ENCODE measurements at places on chromosomes 12 and 14.

DNA sequence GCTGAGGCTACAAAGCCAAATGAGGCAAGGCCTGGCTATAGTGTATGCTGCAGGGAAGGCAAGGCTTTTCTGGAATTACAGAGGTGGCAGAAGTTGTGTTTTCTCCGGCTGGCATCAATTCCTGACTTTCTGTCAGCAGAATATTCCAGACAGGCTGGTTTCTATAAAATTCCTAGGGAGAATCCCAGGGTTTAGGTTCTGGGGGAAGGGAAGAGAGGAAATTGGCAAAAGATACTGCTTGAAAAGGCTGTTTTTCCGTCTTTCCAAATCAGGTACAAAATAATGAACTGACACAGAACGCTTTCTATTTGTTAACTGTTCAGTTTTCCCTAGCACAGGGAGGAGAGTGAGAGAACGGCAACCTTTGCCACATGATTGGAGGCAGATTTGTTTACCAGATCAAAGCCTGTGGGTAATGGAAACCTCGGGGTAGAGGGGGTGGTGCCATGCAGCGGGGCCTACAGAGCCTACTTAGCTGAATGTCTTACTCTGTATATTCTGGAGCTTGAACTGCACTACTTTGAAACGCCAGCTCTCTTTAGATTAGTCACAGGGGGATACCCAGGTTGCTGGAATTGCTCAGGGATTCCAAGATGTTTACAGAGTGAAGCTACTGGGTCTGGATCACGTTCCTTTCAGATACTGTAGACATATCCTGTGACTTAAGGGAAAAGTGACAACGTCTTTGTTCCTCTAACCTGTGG is 65.8 kb upstream of the DACT1 start:
- DNase-seq, result peak; percentile 17

- DNase-seq, result no peak
Measured at GRCh38 chr12:25785134-25785533, 173.3 kb upstream of the RASSF8 start.

- no peak for DNase-seq
Measured at GRCh38 chr12:1365703-1366102, 228.7 kb downstream of the FBXL14 start.

DNA sequence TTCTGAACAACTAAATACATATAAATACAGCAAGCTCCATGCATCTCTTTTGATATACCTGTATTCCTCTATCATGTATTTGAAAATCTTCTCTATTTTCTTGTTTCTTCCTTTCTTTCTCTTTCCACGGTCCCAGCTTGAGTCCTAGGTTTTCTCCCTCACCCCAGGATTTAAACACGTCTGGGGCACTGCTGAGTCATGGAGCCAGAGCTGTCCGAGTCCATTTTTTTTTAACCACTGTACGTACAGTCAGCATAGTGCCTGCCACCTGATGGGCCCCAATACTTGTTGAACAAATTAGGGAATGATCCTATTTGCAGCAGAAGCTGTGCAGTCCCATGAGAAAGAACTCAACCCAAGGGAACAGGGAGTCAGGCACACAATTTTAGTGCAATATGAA is 158.1 kb downstream of the ATP23 start:
- DNase-seq, result no peak

GRCh38 chr12:23816394-23816851 is 133.0 kb downstream of the SOX5 start:
- DNase-seq, result no peak

- DNase-seq, result no peak
Measured at GRCh38 chr12:91077228-91077954, 19.6 kb upstream of the KERA start.

- no peak for DNase-seq
Measured at GRCh38 chr12:55697686-55698085, 10.0 kb downstream of the ITGA7 start.

DNA sequence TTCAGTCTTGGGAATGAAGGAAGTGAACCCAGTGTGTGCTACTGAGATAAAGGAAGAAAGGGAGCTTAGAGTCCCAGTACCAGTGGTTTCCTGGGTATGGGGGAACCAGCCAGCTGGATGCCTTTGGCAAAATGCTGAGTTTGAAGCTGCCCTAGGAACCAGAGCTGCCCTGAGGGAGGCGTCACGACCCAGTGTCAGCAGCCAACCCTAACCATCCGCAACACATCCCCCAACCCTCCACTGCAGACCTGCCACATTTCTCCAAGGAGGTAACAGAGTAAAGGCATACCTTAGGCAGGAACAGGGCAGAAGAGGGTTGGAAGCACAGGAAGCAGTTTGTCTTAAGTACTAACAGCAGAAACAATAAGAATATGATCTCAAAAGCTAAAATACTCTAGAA is 28.6 kb downstream of the PRDM4 start:
- no peak for DNase-seq

DNA sequence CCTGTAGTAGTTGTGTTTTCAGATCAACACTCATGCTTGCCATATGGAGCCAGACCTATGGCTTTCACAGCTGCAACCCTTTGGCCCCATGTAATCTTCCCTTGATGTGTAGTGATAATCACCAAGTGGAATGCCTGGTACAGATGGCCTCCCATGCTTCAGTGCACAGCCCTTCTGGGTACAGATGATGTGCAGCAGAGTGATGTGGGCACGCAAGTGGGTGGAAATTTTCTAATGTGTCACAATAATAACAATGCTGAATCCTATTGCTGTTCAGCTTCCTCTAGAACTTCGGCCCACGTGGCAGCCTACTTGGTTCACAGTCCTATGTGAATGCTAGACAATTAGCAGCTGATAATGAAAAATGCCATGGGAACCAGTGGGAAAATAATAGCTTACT is 188.1 kb downstream of the SNAPC1 start:
- no peak for DNase-seq
